ENCODE measurements at places on chromosomes 1 and 21. TPM values are rescaled to one million over a fixed set of nuclear protein-coding genes. Genes with fewer than 3 reads are reported as not detected.

DNA sequence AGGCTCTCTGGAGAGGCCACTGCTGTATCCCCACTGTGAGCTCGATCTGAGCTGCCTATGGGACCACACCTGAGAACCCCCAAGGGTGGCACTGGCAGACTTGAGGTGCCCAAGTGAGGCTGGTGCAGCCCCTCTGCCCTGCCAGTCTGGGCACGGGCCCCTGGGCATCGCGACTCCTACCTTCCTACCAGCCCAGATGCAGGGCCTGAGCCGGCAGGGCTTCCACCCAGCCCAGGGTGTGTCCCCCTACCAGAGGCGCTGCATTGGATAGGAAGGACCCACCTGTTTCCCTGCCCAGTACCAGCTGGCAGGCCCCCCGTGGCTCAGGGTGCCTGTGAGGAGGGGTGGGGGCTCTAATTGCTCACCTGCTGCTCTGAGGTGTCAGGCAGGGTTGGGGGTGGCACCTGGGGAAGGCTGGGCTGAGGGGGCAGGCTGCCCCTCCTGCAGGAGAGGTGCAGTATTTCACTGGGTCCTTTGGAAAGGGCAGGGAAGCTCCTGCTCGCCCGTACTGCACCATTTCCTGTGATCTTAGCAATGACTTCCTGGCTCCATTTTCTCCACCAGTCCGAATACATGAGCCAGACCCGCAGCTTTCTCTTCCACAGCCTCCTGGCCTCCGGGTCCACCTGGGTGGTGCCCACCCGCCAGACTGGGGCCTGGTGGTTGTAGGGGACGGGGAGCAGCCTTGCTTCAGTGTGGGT, 11.8 kb downstream of the TP73 start:
- peaks cover 5% of the 10 kb centered on the region for H3K27me3 ChIP-seq
- H3K36me3 ChIP-seq: no peaks in the 10 kb centered on the region
- no peak for DNase-seq
- H3K27ac ChIP-seq: no peak overlapping the region

The ARMH1 gene
- 67.3 TPM for total RNA-seq

The MEX3A gene
- total RNA-seq: 0.79 TPM

The NUP210L gene
- total RNA-seq: 0.05 TPM

The TNNI3K gene
- 0.59 TPM for total RNA-seq

DNA sequence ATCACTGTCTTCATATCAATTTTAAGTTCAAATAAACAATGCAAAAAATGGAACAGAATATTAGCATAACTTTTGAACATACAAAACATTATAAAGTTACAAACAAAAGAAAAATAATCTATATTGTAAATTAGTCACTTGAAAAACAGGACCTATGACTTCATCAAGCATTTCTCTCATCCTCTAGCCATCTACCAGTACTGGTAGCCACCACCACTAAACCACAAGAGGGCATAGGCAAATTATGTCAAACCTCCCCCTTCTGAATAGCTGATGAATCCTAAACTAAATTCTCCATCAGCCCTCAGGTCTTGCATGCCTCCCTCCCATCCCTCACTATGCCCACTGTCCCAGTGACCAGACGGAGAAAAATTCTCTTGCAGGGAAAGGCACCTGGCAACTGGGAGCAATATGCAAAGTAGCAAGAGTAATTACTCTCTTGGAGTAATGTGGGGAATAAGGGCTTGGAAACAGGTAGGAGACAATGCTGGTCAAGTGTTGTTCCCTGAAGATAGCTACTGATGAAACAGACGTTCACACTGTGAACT, 37.1 kb downstream of the SSX2IP start:
- peaks cover 18% of the 10 kb centered on the region for H3K36me3 ChIP-seq
- no peak overlapping the region for H3K27ac ChIP-seq
- H3K4me1 ChIP-seq: no peaks in the 10 kb centered on the region
- DNase-seq: no peak

GRCh38 chr1:182259229-182259872, 132.2 kb downstream of the GLUL start:
- no peaks in the 10 kb centered on the region for H3K36me3 ChIP-seq
- no peaks in the 10 kb centered on the region for H3K27me3 ChIP-seq
- DNase-seq: peak; percentile 78
- peaks cover 25% of the 10 kb centered on the region for H3K4me1 ChIP-seq
- no peak overlapping the region for H3K4me3 ChIP-seq
- peak overlapping the region; percentile 85 for H3K27ac ChIP-seq

The HHAT gene
- 0.84 TPM for total RNA-seq

DNA sequence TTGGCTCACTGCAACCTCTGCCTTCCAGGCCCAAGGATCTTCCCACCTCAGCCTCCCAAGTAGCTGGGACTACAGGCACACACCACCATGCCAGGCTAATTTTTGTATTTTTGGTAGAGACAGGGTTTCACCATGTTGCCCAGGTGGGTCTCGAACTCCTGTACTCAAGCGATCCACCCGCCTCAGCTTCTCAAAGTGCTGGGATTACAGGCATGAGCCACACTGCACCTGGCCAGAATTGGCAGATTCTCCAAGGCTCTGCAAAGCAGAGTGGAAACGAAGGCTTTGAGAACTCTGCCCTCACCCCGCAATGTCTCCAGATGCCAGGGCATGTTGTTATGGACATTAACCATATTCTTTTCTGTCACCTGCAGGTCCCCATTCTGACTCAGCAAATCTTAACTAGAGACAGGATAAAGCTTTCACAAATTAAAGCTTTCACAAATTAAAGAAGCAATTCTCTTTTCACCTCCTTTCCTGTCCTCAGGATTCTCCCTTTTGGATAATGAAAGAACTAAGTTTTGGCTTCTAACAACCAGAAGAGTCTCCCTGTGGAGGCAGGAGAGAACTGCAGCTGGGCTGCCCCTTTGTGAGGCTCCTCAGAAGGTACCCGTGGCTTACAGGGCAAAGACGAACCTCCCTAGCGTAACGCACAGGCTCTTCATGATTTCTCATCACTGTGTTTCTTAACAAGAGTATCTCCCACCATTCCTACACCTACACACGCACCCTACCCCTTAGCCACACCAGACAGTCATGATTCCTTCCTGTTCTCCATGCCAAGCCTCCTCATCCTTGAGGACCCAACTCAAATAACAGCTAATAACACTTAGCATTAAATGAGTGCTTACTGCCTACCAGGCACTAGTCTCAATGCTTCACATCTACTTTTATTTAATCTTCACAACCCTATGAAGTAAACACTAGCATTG, 29.8 kb downstream of the GPA33 start:
- no peaks in the 10 kb centered on the region for H3K36me3 ChIP-seq
- peak overlapping the region; percentile 27 for H3K27ac ChIP-seq
- peaks cover 7% of the 10 kb centered on the region for H3K4me1 ChIP-seq
- DNase-seq: no peak

DNA sequence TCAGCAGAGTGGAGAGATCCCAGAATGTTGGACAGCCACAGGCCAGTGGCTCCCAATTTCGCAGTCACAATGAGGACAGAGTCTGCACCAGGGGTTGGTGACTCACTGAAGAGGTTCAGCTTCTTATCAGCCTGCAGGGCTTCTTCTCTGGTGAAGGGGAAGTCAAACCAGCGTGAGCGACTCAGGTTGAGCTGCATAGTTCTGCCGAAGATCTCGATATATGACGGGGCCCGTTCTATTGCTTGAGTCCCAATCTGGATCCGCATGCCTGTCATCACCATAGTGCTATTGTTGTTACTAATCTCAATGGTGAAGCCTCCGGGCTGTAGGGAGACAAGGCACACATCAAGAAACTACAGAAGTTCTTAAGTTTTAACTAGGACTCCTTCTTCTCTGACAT, 58.5 kb downstream of the UBR4 start:
- H3K27ac ChIP-seq: no peak overlapping the region
- H3K36me3 ChIP-seq: peaks cover 84% of the 10 kb centered on the region
- H3K4me3 ChIP-seq: no peak overlapping the region
- H3K4me1 ChIP-seq: peaks cover 2% of the 10 kb centered on the region

All from activated CD4-positive, alpha-beta T cell treated with anti-CD3 and anti-CD28 coated beads for 36 hours (primary cell).